ENCODE measurements at places on chromosomes 4 and X.

- no peak for DNase-seq
These were observed 114.2 kb downstream of the SMIM20 start for GRCh38 chr4:26028133-26028792.

DNA sequence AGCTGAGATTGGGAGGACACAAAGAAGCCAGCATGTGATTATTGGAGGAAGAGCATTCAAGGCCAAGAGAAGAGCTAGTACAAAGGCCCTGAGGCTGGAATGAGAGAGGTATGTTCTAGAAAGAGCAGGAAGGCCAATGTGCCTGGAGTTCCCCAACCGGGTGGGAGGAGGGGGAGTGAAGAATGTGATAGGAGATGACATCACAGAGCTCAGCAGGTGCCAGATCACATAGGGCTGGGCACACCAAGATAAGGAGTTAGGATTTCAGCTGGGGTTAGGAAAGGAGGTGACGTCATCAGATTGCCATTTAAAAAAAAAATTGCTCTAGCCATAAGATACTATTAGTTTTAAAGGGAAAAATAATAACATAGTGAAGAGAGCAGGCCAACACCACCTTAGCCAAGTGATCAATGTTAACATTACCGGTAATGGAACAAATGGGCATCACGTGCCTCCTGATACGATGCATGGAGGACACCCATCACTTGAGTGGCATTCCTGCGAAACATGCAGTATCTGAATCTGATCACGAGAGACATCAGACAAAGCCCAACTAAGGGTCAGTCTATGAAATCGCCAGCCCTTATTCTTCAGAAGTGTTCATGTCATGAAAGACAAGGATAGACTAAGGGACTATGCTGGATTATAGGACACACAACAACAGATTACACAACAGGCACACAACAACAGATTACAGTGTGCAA is 344.3 kb downstream of the BCOR start:
- no peak for DNase-seq

DNA sequence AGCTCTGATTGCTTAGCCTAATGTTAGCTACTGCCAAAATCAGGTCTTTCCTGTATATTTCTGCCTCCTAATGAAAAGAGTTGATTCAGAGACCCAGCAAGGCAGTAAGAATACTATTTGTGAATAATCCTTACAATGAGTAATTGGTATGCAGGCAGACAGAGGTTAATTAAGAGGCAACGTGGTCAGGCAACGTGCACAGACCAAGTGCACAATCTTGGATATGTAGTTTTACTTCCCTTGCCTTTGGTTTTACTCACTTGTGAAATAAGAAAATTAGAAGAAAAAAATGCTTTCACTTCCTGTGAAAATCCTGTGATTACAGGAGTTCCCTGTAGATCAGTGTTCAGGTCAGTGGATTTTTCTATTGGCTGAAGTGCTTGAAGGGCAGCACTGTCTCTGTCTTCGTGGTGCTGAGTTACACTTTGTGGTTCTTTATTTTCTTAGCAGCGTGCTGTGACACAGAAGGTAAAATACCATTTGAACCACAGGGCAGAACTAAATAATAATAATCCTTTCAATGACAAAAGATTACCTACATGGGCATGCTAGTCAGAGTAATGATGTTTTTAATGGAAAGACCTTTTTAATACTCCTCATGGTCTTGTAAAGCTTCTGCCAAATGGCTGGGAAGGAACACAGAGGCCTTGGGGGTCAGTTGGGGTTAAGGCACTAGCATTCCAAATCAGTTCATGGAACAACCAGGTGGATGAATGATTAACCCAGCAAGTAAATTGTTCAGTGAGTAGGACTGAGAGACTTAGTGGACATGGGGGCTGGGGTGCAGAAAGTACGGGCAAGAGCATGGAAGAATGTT is 430.9 kb downstream of the MAPK10 start:
- no peak for DNase-seq

DNA sequence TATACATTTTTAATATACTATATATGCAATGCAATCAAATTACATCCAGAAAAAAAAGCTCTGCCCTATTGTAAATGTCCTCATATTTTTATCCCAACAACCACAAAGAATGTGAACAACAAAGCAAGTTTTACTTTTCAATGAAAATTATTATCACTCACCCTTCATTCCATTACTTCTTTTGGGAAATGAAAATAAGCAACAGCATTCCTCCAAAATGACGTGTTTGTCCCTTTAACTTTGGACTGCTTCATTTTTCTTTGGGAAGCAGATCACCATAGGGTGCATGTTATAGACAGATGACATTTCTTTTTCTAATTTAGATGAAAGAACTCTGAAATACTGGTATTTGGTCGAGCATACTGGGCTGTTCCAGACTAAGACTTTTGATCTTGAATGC is 667.1 kb upstream of the BOD1L1 start:
- no peak for DNase-seq

- DNase-seq, result no peak
These were observed 37.9 kb downstream of the NUDT6 start for GRCh38 chr4:122884499-122884898.

DNA sequence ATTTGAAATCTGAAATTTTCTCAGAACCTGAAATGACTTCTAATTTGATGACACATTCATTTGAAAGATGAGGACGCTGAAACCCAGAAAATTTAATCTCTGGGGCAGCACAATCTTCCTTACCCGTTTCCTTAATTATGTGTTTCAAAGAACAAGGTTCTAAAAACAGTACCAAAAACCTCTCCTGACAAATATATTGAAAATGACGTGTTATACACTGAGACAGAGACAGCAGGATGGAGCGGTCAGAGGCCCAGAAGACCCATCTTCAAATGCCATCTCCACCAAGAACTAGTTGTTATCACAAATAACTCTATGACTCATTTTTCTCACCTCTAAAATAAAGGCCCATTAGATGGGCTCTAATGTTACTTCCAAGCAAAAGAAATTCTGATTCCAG is 177.3 kb downstream of the NSUN7 start:
- no peak for DNase-seq

- DNase-seq, result no peak
These were observed 960 bp upstream of the IL1RAPL1 start for GRCh38 chrX:28586286-28586685.

- no peak for DNase-seq
These were observed 39.2 kb downstream of the ARHGAP24 start for GRCh38 chr4:85514117-85514516.

DNA sequence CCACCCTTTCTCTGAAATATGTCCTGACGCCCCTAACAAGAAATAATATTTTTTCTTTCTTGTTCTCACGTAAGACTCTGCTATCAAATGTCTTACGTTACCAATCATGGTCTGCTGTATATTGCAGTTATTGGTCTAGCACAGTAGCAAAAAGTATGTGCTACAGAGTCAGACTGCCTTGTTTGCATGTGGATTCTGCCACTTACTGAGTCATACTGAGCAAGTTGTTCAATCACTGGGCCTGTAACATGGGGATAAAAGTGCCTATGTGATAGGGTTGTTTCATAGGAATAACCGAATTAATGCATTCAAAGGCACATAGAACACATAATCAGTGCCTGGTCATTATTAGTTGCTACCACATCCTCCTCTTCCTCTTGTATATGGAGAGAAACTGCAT is 14.1 kb downstream of the RPGR start:
- no peak for DNase-seq

DNA sequence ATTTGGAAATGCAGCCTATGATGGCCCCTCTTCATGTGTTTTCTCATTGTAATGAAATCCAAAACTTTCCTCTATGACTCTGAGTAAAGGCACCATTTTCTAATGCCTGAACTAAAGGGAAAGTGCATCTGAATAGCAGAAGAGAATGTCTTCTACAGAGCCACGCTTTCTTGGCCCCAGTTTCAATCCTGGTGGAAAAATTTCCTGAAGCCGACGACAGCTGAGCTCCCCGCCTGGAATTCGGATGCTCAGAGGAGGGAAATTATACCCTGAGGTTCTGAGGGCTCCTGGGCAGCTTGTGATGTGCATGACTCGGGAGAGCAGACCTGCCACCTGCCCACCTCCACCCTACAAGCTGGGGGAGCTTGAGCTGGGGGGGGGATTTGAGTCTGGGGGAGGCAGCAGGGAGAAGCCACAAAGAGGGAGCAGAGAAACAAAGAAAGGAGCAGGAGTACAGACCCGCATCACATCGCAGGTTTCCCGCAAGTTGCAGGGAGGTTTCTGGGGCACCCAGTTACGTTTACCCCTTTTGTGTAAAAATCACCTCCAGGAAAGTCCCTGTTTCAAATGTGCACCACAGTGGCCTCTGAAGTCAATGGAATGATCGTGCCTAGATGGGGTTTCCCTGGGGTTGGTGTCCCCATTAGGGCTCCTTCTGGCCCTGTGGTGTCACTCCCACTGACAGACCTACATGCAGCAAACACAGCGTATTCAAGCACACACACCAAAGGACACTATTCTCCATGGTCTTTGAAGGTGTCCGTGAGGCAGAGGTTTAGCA is 145.6 kb upstream of the RBPJ start:
- DNase-seq, result no peak

DNA sequence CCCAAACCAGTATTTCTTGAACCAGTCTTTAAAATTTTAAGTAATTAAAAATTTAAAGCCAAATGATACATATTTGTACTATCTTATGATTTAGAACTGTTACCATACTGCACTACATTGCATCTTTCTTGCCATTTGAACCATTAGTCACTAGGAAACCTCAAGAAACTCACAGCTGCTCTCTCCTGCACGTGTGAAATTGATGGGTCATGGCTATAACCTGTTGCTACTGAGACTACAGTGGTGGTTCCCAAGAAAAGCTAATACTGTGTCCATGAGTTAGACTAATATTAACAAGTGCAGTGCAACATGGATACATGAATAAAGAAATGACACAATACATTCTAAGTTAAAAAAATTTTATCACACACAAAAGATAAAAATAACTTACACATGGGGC is 88.4 kb downstream of the PDE5A start:
- no peak for DNase-seq

DNA sequence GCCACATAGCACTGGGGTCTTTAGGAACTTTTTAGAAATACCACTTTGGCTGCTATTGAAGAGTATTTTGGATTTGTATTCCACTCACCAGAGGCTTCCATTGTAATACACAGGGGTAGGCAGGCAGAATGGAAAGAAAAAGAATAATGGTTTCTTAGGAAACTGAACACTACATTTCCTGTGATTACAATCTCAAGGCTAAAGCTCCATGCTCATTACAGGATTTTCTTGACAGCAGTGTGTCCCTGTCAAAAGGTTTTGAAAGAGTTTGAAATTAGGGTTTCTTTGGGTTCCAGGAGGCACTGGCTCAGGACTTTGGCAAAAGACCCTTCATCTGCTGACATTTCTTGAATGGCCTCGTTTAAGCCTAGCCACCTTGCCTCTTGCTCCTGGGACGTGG is 74.8 kb upstream of the STIM2 start:
- DNase-seq, result no peak

DNA sequence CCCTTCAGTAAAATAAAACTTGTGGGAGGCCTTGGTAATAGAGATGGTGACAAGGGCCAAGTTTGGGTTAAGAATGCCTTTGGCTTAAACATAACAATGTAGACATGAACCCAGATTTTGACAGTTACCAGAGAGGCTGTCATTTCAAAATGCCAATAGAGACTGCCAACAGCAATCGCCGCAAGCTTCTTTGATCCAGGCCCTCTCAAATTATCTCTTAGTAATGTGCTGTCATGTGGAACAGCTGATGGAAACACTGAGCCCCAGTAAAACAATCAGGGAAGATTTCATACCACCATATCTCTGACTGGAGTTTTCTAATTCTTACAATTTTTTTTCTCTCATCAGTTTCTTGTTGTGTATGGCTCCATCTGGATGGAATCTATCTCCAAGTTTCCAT is 80.5 kb downstream of the ZNF330 start:
- no peak for DNase-seq

DNA sequence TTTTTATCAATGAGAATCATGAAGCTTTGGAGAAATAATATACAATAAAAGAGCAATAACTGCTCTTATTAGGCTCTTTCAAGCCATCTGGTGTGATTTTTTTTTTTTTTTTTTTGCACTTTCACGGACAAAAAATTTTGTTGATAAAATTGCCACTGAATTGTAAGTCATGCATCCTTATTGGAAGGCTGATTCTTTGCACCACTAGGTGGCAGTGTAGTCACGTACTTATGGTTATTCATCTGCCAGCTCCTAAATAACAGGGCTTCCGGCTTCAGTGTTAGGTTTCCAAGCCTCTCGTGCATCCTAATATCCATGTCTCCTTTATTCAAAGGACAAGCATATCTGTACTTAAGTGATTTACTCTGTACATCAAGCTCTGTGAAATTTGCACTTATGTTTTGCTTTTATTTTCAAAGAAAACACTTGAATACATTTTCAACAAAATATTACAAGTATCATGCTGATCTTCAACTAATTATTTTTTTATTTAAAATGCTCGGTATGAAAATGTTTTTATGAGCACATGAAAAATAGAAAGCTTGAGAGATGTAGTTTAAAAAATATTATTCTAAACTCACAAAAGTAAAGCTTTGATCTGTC is 1578.3 kb upstream of the TENM3 start:
- peak; percentile 12 for DNase-seq

DNA sequence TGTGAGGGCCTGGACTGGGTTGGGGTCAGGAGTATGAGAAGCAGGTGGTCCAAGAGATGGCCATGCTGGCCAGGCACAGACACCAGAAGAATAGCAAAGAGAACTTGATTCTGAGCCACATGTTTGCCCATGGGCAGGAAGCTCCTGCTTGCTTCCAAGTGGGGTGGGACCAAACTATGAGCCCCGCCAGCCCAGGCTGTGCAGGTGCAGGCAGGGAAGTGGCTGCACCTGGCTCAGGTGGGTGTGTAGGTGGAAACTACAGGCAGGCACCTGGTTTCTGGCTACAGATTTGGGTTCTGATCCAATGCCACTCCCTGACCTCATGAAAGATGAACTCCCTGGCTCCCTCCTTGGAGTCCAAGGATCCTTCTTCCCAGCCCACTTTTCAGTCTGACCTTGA is 207.9 kb upstream of the KLF3 start:
- no peak for DNase-seq

GRCh38 chr4:38233727-38234480 is 273.7 kb downstream of the PTTG2 start:
- DNase-seq, result no peak

GRCh38 chrX:24242649-24243175 is 71.2 kb downstream of the SUPT20HL2 start:
- no peak for DNase-seq

- DNase-seq, result no peak
These were observed 175.9 kb downstream of the SHROOM3 start for GRCh38 chr4:76610751-76611547.

DNA sequence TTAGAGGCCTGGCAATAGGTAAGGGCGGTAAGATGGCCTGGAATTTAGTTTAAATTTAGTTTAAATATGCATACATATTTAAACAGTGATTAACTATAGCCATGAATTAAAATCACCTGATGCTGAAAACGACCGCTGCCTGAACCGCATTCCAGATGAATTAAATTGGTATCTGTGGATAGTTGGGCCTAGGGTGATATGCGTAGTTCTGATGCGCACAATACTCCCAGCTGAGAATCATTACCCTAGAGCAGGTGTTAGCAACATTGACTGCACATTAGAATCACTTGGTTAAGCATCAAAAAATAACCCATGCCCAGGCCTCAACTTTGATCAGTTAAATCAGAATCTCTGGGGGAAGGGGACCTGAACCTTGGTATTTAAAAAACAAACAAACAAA is 432.4 kb downstream of the GBA3 start:
- no peak for DNase-seq
